ENCODE measurements at places on chromosomes 12 and 14.

GRCh38 chr12:98741196-98741555, 96.1 kb downstream of the APAF1 start:
- no peak for DNase-seq

- no peak for DNase-seq
These were observed 121.5 kb downstream of the PRKD1 start for GRCh38 chr14:29806124-29806517.

DNA sequence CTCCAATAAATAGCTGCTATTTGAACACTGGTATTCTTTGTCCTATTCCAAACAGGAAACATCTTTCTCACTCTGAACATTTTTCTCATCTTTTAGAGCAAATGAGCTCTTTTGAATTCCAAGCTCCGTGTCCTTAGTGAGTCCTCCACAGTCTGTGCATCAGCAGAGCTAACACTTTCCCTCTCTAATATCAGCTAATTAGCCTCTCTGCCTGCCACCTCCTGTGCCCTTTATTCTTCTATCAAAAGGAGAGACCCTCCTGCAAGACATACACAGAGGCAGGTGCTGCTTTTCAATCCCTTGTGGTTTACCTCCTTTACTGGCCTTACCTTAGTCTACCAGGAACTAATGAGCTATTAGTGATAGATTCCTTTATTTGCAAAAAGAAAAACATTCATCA, 178.5 kb downstream of the SLC35F4 start:
- DNase-seq: no peak

GRCh38 chr14:73787486-73788316, 63.9 kb upstream of the PTGR2 start:
- peak; percentile 73 for DNase-seq

- no peak for DNase-seq
These were observed 253.6 kb upstream of the AVPR1A start for GRCh38 chr12:63404611-63405010.

DNA sequence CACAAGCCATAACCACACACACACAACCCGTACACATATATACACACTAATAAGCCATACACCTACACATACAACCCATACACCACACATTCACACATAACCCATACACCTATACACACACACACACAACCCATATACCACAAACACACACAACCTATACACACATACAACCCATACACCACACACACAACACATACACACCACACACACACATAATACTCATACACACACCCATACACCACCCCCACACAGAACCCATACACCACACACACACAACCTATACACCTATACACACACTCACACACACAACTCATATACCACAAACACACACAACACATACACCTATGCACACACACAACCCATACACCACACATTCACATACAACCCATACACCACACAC, 44.1 kb downstream of the TMEM121 start:
- no peak for DNase-seq

DNA sequence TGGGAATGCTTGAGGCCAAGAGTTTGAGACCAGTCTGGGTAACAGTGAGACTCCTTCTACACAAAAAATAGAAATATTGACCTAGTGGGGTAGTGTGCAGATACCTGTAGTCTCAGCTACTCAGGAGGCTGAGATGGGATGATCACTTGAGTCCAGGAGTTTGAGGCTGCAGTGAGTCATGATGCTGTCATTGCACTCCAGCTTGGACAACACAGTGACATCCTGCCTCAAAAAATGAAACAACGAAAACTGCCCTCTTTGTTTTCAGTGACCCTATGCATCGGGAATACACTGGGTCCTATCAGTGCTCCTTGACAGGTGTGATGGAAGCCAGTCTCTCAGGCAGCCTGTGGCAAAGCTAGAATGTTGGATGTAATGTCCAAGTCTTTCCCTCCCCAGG, 311.5 kb upstream of the OR4E1 start:
- DNase-seq: no peak

- DNase-seq: no peak
These were observed 571.3 kb upstream of the TBX3 start for GRCh38 chr12:115255257-115255656.

GRCh38 chr12:40444174-40444573, 219.4 kb downstream of the LRRK2 start:
- DNase-seq: no peak

GRCh38 chr12:110370732-110371231, 32.7 kb downstream of the ANAPC7 start:
- no peak for DNase-seq

DNA sequence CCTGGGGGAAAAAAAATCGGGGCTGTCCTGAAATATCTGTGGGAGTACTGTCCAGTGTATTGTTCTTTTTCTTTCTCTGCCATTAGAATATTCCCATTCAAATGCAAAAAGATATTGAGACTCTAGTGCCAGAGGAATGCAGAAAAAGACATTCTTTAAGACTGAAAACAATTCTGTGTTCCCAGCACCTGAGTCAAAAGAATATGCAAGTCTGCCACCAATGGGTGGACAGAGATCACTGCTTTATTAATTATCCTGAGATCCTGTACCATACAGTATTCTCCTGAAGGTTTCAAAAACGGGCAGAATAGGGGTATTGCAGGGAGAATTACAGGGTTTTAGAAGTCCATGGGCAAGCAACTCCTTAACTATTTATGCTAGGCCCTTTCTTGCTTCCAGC, 361.8 kb downstream of the C12orf50 start:
- no peak for DNase-seq

- DNase-seq: no peak
These were observed 258.9 kb downstream of the DPF3 start for GRCh38 chr14:72634691-72635616.

GRCh38 chr12:27179400-27180214, 64.5 kb upstream of the STK38L start:
- DNase-seq: peak; percentile 84

- no peak for DNase-seq
These were observed 31.5 kb downstream of the TMEM132D start for GRCh38 chr12:129871991-129872972.

DNA sequence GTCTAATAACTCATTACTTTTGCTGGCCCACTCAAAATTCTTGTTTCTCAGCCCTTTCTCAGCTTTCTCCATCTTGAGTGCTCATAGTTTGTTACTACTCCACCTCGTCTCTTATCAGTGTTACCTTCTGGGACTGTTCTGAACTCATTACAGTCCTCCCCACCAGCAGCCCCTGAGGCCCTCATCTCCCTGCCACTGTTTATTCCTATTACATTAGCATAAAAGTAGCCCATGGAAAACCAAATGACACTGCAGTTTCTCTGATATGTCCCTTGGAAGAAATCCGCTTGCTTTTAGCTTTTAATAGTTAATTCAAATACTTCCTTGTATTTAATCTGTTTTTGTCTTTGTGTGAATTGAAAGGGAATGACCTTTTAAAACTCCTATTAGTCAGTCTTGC, 7.6 kb downstream of the AKAP6 start:
- no peak for DNase-seq

GRCh38 chr12:97260786-97261185, 201.8 kb upstream of the RMST start:
- no peak for DNase-seq

- DNase-seq: no peak
These were observed 299.7 kb upstream of the RGS6 start for GRCh38 chr14:71632440-71632946.

- no peak for DNase-seq
These were observed 231.7 kb downstream of the NRXN3 start for GRCh38 chr14:78401866-78402265.

Measured in inflammatory macrophage treated with lipopolysaccharide for 1 hour (primary cell).